K562 (cell line): ENCODE measurements at places on chromosomes 1 and 21. TPM values are rescaled to one million over a fixed set of nuclear protein-coding genes. Genes with fewer than 3 reads are reported as not detected.

The GPR37L1 gene
- not detected in 2 replicates for total RNA-seq

The HEYL gene
- 0.78 and 0.89 TPM in 2 replicates for total RNA-seq

The SPRR1A gene
- total RNA-seq: not detected in 2 replicates

The ALPL gene
- total RNA-seq: 0.22 and 0.38 TPM in 2 replicates

The TFF2 gene
- total RNA-seq: not detected in 2 replicates

The CHAF1B gene
- 32.3 and 36.8 TPM in 2 replicates for total RNA-seq

The SPRR4 gene
- not detected in 2 replicates for total RNA-seq

The LAMB3 gene
- total RNA-seq: 1.3 and 1.9 TPM in 2 replicates

The NKAIN1 gene
- 0.22 TPM in 1 of 2 replicates, not detected in the other for total RNA-seq
